GM23338 (cell line): ENCODE measurements at places on chromosomes 3 and 15. TPM values are rescaled to one million over a fixed set of nuclear protein-coding genes. Genes with fewer than 3 reads are reported as not detected.
A peak's percentile ranks its signal among the peaks of the same experiment; 100 is the strongest.

- no peak for DNase-seq
These were observed 95.6 kb downstream of the IMPG2 start for GRCh38 chr3:101224739-101225138.

TPRG1 gene
- total RNA-seq, result 0.35 and 1.7 TPM in 2 replicates

DLG1 gene
- total RNA-seq, result 91.7 and 98.0 TPM in 2 replicates

SRGAP3 gene
- total RNA-seq, result 8.6 and 9.4 TPM in 2 replicates

- peak; percentile 94 for DNase-seq
These were observed 43.2 kb downstream of the EPHB3 start for GRCh38 chr3:184604615-184605290.

DNA sequence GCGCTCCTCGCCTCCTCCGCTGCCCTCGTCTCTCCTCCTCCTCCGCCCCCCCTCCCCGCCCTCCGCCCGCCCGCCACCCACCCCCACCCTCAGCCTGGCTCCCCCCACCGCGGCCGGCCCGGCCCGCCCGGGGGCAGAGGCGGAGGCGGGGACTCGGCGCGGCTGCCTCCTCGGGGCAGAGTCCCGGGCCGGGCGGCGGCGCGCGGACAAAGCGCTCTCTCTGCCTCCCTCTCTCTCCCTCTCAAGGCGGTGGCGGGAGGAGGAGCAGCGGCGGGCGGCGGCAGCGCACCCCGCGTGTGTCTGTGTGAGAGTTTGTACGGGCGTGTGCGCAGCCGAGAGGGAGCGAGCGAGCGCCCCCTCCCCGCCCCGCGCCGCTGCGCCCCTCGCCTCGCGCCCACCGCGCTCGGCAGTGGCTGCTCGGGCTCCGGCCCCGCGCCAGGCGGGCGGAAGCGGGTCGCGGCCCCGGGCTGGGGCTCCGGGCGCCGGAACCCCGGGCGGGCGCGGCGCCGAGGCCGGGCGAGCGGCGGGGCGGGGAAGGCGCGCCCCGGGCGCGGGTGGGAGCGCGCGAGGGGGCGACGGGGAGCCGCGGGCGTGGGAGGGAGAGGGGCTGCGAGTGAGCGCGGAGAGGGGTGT is at the start of gene IGF2BP2:
TSS of gene IGF2BP2 (minus strand) at position 37 of the 633 bp plus-strand sequence. CDS start 82 bp downstream, outside the sequence.
- DNase-seq, result peak; percentile 76

DNA sequence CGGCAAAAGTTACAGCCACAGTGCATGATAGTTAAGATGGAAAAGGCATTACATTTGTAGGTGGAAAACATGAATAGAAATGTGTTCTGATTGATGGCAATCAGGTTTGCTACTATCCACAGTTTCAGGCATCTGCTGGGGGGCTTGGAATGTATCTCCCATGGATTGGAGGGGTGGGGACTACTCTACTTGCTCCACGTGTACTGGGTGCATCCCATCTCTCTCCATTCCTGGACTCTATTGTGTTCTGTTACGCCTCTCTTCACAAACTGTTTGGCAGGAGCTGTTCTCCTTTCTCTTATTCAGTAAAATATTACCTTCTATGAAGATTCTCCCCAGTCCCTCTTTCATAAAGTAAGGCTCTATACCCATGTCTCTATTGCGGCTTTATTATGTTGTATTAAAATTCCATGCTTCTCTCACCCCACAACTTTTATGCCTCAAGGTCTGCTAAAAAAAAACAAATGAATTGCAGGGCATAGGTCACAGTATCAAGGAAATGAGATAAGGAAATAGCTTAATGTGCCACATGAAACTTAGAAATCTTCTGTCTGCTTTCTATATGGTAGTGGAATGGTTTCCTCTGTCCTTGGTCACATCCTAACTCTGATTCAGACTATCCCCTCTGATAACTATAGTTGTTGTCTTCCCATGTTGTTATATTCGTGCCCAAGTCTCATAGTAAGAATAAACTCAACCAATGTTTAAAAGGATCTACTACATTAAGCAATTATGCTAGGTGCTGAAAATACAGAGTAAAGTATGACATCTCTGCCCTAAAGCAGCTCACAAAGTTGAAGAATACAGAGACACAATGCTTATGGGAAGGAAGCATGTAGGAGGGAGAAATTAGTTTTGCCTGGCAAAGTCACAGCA is 43.2 kb downstream of the LRRFIP2 start:
- no peak for DNase-seq

- DNase-seq, result no peak
These were observed 4.0 kb downstream of the MAP2K1 start for GRCh38 chr15:66390678-66391077.

PTH1R gene
- 1.3 and 5.7 TPM in 2 replicates for total RNA-seq

GRCh38 chr3:65202395-65202794 is 514.6 kb upstream of the ADAMTS9 start:
- DNase-seq, result no peak

- DNase-seq, result no peak
These were observed 61.3 kb downstream of the NSMCE3 start for GRCh38 chr15:29208352-29208751.

DNA sequence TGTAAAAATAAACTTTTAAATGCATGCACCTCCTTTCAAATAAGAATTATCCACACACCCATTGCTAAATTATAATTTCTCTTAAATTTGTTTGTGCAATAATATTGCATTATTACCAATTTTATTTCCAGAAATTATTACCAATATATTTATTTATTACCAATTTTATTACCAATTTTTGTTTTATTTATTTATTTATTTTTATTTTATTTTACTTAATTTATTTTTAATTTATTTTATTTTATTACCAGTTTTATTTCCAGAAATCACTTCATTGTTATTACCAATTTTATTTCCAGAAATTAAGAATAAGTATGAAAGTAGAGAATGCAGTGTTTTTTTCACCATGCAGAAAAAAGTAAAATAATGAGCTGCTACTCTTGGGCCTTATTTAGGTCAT is 525.4 kb downstream of the NAALADL2 start:
- no peak for DNase-seq

TF gene
- total RNA-seq, result 0.76 and 2.9 TPM in 2 replicates

- DNase-seq, result no peak
These were observed 336.3 kb upstream of the CFAP20DC start for GRCh38 chr3:59386165-59386564.

ANKDD1A gene
- 8.7 and 9.3 TPM in 2 replicates for total RNA-seq

DNA sequence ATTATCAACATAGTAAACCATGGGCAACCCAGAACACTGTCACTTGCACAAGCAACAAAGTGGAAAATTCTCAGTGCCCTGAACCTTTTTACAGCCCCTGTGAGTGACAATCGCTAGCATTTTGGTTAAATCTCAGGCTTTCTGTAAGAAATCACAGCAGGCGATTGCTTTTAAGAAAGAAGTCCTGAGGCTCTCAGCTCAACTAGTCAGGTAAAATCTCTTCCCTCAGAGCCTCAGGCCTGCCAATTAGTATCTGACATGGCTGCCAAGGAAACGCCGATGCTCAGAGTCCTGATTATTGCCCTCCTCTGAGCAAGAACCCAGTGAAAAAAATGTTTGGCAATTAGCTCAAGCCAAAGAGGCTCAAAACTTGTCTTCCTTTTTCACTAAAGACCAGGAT is 530.8 kb downstream of the DIPK2A start:
- peak; percentile 14 for DNase-seq
